ENCODE measurements at places on chromosomes 2 and 18. TPM values are rescaled to one million over a fixed set of nuclear protein-coding genes. Genes with fewer than 3 reads are reported as not detected.

Gene TFCP2L1
- 0.02 TPM for total RNA-seq

Gene EVA1A
- not detected for total RNA-seq

Gene RFTN2
- total RNA-seq, result not detected

Gene C2orf66
- total RNA-seq, result 0.09 TPM

Gene CLEC4F
- not detected for total RNA-seq
